ENCODE measurements at places on chromosomes 5 and 9.
A peak's percentile ranks its signal among the peaks of the same experiment; 100 is the strongest.

DNA sequence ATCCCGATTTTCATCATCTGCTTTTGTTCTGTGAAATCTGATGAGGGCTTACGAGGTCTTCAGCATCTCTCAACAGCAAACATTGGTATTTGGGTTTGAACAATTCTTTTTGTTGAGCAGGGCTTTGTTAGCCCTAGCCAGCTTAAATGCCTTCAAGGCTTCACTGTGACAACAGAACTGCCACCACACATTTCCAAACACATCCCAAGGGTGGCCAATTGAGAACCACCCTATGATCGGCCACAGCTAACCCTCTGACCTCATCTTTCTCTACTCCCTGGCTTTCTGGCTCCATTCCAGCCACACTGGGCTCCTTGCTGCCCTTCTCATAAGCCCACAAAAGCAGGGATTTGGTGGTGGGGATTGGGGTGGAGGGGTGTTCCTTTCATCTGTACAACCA lies 17.6 kb downstream of the MTX3 start:
- no peak for DNase-seq

- DNase-seq: no peak
Observed at GRCh38 chr9:15077946-15078729, 167.9 kb upstream of the FREM1 start.

GRCh38 chr5:101686536-101687157 lies 609.4 kb downstream of the SLCO4C1 start:
- no peak for DNase-seq

- DNase-seq: no peak
Observed at GRCh38 chr5:159616952-159617351, 286.7 kb upstream of the IL12B start.

DNA sequence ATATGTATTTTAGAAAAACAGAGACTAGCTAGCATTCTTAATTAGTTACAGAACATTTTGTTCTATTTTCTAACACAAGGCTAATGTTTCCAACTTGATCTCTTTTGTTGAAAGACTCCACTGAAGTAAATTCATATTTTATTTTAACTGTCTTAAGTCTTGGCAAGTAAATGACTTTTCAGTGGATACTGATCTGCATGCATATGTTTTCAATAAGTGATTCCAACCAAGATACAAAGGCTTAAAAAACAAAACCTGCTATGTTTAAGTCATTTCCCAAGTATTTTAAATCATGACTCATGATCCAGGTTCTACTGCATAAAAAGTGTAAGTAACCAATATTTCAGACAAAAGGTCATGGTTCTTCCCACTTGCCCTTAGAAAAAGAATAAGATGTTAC lies 5.7 kb downstream of the CDO1 start:
- no peak for DNase-seq

GRCh38 chr9:68997666-68998065 lies 16.2 kb downstream of the PRKACG start:
- DNase-seq: no peak

- no peak for DNase-seq
Observed at GRCh38 chr9:14923701-14924100, 13.5 kb upstream of the FREM1 start.

GRCh38 chr5:7074176-7074575 lies 321.8 kb upstream of the ADCY2 start:
- DNase-seq: no peak

GRCh38 chr5:124678468-124678867 lies 68.0 kb downstream of the ZNF608 start:
- DNase-seq: no peak

DNA sequence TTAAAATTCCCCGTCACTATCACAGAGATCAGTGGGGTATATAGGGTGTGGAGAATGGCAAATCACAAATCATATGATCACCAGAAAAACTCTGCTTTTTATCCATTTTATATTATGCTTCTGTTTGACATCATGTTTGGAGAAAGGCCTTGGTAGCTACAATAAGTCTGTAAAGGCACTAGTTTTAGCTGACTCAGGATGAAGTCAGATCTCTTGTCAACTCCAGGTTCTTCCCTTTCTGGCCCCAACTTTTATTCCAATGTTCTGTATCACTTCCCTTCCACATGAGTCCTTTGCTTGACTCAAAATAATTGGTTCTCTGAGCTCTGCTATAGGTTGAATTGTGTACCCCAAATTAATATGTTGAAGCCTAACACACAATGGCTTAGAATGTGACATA lies 484.9 kb downstream of the PTPRD start:
- no peak for DNase-seq

DNA sequence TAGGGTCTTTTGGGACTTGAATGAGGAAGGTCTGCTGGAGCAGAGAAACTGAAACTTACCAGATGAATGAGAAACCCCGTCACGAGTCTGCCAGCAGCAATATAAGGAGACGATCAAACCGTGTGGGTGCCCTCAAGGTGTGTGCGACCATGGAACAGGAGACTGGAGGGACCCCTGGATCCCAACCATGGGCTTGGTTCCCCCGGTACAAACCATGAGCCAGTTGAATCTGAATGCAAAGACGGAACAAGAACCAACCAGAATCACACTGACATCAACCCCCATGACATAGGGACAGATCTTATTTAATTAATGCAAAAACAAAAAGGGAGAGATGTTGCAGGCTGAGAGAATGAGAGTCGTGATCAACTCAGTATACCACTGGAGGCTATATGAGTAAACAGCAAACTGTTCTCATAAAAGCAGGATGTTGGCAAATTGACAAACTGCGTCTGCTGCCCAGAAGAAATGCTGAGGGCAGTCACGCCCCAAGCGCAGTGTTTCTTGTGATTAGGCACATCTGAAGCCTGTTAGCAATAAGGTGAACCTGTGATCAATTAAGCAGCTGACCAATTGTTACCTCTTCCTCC lies 475.5 kb upstream of the ACO1 start:
- DNase-seq: no peak

DNA sequence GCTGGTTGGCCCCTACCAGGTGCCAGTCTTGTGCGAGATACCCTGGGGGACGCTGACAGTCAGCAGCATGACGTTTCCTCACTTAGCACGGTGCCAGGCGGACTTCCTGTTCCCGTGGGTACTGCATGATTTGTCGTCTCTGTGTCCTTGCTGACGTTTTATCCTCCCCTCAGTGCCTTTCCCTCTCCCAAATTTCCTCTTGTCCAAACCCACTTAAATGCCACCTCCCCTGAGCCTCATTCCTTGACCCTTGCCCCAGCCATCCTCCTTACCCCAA lies 60.6 kb upstream of the SAP30L start:
- no peak for DNase-seq

- no peak for DNase-seq
Observed at GRCh38 chr9:117359910-117360309, 54.9 kb downstream of the ASTN2 start.

GRCh38 chr9:22427226-22427880 lies 19.3 kb upstream of the DMRTA1 start:
- DNase-seq: no peak

GRCh38 chr5:118468085-118468484 lies 520.3 kb downstream of the DTWD2 start:
- DNase-seq: no peak

DNA sequence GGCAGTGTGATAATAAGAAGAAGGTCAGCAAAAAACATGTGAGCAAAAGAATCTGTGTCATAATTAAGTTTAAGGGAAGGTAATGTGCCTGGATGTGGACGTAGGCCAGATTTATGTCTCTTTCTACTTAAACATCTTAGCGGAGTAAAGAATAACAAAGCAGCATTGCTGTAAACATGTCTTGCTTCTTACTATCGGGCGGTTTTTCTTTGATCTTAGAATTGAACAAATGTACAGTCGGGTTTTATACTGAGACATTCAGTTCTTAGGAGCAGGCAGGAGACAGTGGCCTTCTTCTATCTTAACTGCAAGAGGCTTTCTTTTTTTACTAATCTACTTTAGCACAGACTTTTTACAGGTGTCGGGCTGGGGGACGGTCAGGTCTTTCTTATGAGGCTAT lies 40.4 kb upstream of the FLT4 start:
- DNase-seq: no peak

DNA sequence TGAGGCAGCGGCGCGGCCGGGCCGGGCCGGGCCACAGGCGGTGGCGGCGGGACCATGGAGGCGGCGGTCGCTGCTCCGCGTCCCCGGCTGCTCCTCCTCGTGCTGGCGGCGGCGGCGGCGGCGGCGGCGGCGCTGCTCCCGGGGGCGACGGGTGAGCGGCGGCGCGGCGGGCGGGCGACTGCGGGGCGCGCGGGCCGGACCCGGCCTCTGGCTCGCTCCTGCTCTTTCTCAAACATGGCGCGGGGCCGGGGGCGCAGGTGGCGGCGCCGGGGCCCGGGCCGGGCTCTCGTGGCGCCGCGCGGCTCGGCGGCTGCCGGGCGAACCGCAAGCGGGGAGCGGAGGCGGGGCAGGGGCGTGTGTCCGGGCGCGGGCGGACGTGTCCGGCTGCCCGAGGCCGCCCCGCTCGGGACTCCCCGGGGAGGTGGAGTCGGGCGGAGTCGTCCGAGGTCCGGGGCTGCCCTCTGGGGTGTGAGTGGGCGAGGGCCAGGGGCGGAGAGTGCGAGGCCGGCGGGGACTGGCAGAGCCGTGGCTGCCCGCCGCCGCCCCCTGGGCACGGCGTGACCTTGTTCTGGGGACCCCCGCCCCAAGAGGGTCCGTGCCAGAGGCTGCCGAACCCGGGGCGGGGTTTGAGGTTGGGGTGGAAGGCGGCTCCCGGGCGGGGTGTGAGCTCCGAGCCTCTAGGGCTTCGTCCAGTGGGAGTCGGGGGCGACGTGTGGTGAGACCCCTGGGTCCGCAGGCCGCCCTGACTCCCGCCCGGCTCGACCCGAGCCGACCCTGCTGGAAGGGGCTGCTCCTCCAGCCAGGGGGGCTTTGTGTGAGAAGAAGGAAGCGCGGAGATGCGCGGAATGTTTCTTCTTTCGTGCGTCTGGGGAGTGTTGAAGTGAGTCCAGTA lies 485 bp downstream of the TGFBR1 start:
- DNase-seq: peak; percentile 72

GRCh38 chr9:96068511-96068910 lies 193.0 kb downstream of the ERCC6L2 start:
- DNase-seq: no peak

DNA sequence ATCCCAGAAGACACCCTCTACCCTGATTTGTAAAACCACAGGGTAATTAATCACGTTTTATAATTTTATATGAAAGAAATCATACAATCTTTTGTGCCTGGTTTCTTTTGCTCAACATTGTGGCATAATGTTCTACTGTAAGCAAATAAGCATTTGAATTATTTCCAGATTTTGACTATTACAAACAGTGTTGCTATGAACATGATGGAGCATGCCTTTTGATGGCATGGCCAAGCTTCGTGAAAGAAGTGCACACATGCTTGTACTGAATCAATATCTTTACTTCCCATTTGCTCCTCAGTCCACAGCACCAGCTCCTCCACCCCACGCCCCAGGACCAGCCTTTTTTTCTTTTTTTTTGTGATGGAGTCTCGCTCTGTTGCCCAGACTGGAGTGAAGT lies 29.9 kb downstream of the ACSL6 start:
- no peak for DNase-seq

GRCh38 chr5:146007989-146008388 lies 71.6 kb downstream of the SH3RF2 start:
- DNase-seq: no peak

DNA sequence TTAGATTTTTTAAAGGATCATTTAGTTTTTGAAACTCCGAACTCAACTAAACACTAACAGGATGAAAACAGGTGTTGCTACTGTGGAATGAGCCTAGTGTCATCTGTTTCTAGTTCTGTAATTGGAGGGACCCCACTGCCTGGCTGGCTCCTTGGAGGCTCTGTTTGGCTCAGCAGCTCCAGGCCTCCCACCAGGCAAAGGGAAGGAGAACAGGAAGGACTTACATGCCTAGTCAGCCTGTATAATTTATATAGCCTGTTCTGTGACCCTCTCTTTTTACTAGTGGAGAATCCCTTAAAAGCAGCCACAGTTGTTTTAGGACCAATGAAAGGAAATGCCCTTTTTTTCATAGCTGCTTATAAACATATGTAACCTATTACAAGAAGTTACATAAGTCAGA lies 21.1 kb upstream of the C5orf24 start:
- DNase-seq: no peak

DNA sequence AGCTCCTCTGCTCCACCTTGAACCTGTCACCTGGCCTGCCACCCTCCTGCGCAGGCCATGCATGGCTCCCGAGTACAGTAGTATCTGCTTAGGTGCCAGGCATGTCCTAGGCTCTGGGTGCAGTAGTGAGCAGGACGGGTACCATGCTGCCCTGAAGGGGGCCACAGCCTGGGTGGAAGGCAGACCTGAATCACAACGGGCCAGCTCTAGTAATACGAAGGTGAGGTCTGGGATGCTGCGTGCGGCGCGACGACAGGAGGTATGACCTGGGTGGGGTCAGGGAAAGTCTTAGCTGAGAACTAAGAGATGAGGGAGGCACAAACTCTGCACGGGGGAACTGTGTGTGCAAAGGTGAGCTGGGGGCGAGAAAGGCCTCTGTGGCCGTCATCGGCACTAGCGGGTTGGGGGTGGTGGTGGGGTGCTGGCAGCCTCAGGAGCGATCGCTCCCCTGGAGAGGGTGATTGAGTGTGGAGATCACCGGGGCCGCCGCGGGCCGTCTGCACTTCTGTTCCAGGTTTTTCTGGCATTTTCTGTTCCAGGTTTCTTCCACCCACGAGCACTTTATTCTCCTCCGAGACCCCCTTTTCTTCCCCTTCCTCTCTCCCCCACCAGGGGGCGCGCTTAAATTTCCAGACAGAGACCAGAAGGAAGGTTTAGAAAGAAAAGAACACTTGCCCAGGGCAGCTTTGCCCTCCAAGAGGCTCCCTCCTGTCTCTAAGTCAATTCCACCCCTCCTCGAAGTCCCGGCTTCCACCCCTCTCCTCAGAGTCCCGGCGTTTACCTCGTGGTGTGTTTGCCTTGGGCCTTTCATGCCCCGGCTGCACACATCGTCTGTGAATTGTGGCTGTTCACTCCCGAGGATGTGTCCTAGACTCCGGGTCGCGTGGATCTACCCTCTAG lies 15.1 kb downstream of the PDLIM4 start:
- DNase-seq: peak; percentile 83

GRCh38 chr5:73250645-73251044 lies 77.7 kb downstream of the TMEM174 start:
- no peak for DNase-seq

GRCh38 chr9:211036-211435 lies 3.6 kb upstream of the DOCK8 start:
- DNase-seq: no peak

DNA sequence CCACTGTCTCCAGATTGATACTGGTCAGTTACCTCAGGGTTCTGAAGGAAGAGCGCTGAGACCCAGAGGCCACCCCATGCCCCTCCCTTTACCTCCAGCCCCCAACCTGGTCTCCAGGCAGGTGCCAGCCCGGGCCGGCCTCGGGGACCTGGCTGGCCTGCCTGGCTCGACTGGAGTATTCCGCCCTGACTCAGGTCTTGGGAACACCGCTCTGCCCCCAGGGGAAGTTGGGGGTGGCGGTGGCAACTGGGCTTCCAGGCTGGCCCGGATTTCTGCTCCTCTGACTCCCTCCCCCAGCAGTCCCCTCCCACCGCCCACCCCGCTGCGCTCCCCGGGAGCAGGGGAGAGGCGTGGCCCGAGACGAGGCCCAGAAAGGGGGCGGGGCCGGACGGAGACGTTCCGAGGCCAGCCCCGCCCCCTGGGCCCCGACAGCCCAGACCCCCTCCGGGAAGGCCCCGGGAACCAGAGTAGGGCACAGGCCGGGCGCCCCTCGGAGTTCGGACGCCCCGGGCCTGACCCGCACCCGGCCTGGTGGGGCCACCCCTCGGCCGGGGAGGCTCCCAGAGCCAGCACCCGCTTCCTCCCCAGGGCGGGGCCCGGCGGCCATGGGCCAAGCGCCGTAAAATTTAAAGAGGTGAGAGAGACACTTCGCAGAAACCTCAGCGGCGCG lies 82.5 kb upstream of the ZBTB43 start:
- peak; percentile 97 for DNase-seq
